ENCODE measurements at places on chromosomes 7 and 10.

DNA sequence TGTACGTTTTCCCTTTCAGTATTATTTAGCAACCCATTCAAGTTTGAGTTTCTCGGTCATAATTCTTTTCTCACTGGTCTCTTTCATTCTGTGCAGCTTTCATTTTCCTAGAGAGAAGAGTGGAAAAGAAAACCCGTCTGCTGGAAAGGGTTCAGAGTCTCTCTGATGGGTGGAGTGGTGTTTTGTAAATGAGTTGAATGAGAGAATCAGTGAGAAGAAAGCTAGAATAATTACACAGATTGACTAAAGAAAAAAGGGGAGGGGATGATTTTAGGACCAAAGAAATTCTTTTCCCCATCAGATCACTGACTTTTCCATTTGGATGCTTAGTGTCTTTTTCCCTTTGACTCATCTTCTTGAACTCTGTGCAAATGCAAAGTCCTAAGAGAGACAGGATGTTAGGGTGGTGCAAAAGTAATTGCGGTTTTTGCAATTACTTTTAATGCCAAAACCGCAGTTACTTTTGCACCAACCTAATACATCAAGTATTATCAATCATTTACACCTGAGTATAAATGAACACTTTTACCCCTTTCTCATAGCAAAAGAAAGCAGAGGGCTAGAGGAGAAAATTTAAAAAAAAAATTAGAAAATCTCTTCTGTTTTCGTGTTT, 242.1 kb upstream of the SP4 start:
- no peak for DNase-seq

GRCh38 chr10:63718421-63718820, 197.2 kb downstream of the REEP3 start:
- DNase-seq, result no peak

- DNase-seq, result no peak
Measured at GRCh38 chr10:130642926-130643325, 506.7 kb downstream of the GLRX3 start.

- DNase-seq, result no peak
Measured at GRCh38 chr10:118193642-118194041, 146.9 kb upstream of the RAB11FIP2 start.

- DNase-seq, result no peak
Measured at GRCh38 chr7:136122026-136122425, 144.9 kb upstream of the MTPN start.

- DNase-seq, result no peak
Measured at GRCh38 chr7:55441774-55442522, 76.8 kb downstream of the LANCL2 start.

DNA sequence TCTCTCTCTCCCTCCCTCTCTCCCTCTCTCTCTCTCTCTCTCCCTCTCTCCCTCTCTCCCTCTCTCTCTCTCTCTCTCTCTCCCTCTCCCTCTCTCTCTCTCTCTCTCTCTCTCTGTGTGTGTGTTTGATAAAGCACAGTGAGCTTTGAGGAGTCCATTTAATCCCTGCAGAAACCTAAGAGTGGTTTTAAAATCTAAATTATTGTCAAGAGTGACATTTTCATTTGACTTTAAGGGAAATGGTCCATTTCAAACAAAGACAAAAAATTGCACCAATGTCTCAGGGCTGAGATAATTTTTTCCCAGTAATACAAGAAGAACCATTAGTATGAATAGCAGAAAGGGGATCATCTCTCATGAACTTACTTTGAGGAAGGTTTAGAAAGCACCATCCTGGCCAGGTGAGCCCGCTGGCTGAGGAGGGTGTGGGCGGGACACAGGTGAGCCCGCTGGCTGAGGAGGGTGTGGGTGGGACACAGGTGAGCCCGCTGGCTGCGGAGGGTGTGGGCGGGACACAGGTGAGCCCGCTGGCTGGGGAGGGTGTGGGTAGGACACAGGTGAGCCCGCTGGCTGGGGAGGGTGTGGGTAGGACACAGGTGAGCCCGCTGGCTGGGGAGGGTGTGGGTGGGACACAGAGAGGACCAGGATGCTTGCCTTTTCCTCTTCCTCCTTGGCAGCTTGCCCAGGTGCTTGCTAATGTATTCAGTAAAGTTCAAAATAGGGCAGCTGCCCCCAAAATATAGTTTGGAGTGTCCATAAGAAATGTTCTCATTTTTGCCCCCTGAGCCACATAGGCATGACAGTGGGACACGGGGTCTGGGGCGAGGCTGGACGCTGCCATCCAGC, 125.0 kb downstream of the DNAJB6 start:
- no peak for DNase-seq

GRCh38 chr7:71271203-71271602, 139.3 kb downstream of the GALNT17 start:
- no peak for DNase-seq

DNA sequence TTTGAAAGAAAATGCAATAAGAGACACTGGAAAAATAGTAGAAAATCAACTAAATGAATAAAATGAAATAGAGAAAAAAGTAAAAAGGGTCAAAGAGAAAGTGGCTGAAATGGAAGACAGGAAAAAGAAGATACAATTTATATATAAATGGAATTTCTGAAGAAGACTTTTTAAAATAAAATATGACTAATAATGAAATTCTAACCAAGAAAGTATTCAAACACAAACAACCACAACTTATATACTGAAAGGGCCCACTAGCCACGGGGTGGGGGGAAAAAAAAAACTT, 232.1 kb downstream of the IMMP2L start:
- no peak for DNase-seq

DNA sequence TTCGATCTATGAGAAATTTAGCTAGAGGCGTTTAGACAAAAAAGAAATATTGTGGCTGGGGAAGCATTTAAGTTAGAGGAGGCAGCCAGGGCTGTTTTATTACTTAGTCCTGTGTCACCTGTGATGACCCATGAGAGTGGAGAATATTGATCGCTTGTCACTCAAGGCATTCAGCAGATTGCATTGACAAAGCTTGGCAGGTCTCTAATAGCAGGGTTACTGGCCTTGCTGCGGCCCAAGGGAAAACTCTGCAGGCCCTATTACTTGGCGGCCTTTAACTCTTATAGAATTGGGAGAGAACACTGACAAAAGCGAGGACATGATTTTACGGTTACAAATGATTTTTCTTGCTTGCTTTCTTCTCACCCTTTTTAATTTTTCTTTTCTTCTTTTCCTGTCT, 473.5 kb downstream of the AUTS2 start:
- no peak for DNase-seq

DNA sequence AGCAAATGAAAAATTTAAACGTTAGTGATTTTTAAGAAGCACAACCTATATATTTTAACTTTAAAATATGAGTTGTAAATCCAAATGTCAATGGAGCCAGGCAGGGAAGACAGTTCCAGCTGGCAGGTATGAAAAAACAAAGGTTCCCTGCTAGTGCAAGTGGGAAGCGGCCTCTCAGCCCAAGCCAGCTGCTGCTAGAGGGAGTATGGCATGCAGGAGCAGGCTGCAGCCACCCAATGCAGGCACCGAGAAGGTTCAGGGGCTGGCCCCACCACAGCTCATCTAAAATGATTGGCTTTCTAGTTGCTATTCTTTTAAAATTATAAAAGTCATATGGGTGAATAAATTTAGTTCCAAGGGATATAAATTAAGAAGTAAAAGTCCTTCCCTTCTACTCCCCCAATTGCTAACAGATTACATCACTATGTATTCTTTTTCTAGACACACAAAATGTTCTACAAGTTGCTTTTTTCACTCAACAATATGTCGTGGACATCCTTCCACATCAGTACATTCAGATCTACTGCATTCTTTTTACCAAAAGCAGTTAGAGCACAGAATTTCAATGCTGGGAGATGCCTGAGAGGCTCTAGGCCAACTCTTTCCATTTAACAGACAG, 69.3 kb downstream of the SGMS1 start:
- DNase-seq, result no peak

DNA sequence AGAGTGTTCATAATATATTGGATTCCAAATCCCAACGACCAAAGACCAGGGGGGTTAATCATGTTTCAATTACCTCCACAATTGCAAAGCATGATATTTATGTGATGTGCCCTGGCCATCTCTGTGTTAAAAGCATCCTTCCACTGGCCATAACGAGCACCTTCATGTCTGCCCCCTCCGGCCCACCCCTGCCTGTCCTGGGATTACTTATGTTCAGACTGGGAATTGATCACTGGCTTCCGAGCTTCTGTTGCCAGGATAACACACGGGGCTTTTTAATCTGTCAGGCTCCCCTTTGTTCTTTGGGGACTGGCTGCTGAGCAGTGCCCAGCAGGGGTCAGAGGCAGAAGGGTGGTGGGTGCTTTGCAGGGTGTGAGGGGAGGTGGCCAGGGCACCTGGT, 13.7 kb upstream of the CHST15 start:
- no peak for DNase-seq

GRCh38 chr7:140661124-140661523, 11.6 kb upstream of the ADCK2 start:
- no peak for DNase-seq

DNA sequence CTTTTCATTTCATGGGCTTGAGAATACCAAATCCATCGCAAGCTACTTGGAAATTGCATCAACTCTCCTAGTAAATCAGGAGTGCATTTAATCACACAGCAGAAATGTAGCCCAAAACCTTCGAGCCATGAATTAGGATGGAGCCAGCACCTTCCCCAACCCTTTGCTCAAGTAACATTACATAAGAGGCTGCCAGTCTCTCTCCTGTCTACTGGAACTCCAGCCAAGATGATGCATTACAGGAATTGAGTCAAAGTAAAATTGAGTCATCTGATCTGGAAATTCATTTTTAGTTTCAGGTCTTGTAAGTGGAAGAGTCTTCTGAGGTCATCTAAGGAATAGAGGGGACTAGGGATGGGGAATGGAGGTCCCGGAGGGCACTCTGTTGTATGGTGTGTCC, 69.7 kb upstream of the FHIP2A start:
- DNase-seq, result no peak

- DNase-seq, result no peak
Measured at GRCh38 chr7:14717169-14717568, 185.4 kb downstream of the DGKB start.

GRCh38 chr10:61064356-61064755, 120.4 kb upstream of the RHOBTB1 start:
- DNase-seq, result no peak

DNA sequence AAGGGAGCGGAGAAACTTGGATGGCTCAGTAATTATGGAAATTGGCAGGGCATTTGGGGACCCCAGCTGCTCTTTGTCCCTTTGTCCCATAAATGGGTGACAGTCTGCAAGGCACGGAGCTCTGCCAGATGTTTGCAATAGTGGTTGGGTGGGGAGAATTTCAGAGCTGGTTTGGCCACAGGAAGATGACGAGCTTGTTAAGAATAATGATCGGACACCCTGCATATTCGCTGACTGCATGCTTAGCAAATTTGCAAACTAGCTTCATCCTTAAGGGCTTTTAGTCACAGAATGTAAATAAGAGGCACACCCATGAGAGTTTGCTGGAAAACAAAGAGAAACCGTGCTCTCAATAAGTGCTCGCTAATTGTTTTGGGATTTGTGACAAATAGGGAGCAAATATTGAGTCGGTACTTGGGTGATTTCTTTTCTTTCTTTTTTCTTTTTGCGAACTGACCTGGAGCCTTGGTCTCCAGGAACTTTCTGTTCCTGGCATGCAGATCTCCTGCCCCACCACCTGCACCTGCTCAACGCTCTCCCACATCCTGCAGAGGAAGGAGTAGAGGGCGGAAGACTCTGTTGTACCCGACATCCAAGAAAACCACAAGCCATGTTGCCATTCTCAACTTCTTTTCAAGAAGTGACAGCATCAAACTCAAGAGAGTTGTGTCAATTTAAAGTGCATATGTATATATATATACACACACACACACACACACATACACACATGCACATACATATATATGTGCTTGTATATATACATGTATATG, 238.9 kb downstream of the CAMK1D start:
- DNase-seq, result no peak

- DNase-seq, result no peak
Measured at GRCh38 chr7:90946730-90947501, 317.3 kb upstream of the FZD1 start.

DNA sequence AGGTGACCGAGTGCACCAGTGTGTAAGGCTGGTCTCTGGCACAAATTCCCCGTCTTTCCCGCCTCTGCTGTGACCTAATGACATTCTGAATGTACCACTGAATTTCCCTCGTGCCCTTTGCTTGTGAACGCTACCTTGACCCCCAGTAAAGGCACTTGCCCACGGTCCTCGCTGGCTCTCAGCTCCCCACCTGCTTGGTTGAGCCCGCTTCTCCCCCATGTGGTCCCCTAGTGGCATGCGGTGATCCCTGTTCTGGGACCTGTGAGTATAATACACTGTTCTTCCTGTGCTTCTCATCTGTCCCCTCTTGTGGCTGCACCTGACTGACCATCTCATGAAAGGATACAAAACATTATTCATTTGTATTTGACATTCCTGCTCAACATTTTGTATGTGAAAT, 495.7 kb downstream of the INHBA start:
- no peak for DNase-seq

All from effector CD8-positive, alpha-beta T cell (primary cell).